HAP-1 (cell line): ENCODE measurements at places on chromosomes 7 and 10.

- peak; percentile 38 for DNase-seq
These were observed 128.7 kb downstream of the TMEM178B start for GRCh38 chr7:141202535-141202934.

GRCh38 chr7:91846436-91846835 lies 34.1 kb downstream of the MTERF1 start:
- DNase-seq = no peak

DNA sequence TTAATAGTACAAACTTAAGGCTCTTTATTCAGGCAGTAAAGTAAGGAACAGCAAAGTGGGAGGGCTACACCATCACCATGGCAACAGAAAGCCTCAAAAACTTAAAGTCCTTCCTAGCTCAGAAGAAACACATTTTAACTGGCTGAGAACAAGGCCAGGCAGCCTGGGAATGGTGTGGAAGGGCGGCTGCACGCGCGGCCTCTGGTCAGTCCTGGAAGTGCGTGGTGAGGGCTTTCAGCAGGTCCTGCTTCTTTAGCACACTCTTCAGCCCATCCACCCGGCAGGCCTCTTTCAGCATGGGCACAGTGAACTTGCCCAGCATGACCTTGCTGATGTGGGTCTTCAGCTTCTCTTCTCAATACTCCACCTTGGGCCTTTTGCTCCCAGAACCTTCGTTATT lies 133.0 kb downstream of the CYP26A1 start:
- peak; percentile 40 for DNase-seq

DNA sequence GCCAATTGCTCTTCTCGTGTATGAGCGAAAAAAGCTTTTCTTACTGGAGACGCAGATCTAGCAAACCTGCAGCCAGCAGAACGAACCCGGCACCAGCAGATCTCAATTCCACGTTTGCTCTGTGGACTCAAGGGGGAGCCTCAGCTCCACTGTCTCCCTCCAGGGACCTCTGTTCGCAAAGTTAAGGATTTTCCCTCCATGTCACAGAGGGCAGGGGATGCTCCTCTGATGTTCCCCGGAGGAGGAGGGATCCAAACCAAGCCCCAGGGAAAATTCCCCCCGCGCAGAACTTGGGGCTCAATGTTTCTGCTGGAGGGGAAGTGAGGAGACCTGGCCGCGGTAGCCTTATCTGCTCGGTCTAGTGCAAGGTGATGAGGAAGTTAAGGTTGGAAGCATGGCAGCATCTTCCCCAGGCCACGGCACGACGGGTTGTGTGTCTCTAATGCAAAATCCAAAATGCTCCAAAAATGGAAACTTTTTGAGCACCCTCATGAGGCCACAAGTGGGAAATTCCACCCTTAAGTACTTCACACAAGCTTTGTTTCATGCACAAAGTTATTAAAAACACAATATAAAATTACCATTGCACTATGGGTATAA lies 9.0 kb downstream of the IQCE start:
- no peak for DNase-seq

DNA sequence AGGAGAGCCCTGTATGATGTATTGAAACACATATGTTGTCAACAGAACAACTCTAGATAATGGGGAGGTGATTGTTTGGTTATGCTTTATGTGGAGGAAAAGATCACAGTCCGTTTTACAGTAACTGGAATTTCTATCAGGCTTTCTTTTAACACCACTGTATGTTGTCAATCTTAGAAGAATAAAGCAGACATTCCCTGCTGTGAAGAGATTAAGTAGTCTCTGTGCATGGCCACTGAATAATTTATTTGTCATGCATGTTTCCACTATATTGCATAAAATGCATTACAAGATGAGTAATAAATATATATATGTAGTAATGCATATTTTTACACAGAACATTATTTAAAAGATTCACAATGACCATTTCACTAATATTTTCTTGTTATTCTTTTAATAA lies 440.0 kb downstream of the ANKRD7 start:
- DNase-seq = no peak

DNA sequence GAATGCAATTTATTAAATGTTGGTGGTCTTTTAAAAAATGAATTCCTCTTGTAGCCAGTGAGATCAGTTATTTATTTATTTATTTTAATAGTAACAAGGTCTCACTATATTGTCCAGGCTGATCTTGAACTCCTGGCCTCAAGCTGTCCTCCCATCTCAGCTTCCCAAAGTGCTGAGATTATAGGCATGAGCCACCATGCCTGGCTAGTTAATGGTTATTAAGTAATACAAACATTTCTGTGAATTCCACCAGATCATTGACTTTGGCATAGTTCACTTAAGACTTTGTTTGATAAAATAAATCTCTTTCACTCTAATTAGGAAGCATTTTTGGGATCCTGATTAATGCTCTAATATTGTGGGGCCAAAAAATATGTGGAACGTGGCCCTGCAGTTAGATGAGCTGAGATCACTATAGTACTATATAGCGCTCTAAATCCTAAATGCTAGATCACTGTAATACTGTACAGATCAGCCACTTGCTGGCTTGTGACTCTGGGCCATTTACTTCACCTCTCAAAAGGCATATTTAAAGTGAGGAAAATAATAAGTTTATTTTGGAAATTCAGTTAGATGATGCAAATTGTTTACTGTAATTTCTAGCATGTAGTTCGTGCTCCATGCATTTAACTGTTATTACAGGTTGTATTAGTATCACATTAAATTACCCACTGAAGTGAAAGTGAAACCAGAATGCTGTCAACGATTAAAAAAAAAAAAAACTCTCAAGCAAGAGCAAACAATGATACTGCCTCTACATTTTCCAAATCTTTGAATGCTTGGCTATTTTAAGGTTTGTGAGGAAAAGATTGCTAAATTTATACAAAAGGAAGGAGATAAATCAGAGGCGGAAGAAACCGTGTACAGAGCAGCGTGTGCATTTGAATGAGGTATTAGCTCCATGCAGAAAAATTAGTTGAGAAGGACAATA lies 15.9 kb upstream of the FAS start:
- DNase-seq = peak; percentile 4
